ENCODE measurements at places on chromosomes 13 and 19.

DNA sequence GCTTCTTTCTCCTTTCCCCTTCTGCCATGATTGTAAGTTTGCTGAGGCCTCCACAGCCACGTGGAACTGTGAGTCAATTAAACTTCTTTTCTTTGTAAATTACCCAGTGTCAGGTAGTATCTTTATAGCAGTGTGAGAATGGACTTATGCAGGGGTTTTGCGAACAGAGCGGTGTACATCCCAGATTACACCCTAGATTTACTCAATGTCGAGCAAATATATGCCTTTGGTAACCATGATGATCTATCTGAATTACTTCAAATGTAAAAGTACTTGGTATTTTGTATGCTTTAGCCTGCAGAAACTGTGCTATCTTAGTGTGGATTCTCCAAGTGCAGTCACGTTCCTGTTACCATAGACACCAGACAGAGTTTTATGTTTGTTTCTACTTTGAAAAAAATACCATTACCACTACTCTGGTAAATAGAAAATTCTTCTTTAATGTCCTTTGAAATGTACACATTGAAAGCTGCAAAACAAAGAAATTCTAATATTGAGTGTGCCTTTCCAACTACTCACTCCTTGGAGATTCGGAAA lies 510.4 kb upstream of the ARGLU1 start:
- DNase-seq = no peak

GRCh38 chr13:28548872-28549271 lies 53.9 kb upstream of the FLT1 start:
- DNase-seq = no peak

DNA sequence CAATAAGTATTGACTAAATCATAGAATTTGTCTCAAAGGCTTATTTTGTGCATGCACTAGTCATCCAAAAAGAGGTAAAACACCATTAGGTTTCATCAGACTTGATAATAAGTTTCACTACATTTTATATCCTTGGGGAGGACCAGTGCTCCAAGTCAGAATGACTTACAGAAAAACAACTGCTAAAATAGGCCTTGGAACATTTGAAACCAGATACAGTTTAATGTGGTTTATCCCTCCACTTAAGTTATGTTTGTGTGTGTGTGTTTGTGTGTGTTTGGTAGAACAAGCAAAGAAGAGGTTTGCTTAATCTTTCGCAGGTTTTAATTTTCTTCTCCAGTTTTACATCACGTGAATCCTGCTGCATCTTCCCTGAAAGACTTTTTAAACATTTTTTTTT lies 570.9 kb downstream of the PCDH9 start:
- no peak for DNase-seq

GRCh38 chr19:57708641-57709361 lies at the start of gene ZNF154:
Gene ZNF154 (minus strand): TSS chr19:57709204. CDS start chr19:57708971, 233 bp downstream.
- peak; percentile 21 for DNase-seq

DNA sequence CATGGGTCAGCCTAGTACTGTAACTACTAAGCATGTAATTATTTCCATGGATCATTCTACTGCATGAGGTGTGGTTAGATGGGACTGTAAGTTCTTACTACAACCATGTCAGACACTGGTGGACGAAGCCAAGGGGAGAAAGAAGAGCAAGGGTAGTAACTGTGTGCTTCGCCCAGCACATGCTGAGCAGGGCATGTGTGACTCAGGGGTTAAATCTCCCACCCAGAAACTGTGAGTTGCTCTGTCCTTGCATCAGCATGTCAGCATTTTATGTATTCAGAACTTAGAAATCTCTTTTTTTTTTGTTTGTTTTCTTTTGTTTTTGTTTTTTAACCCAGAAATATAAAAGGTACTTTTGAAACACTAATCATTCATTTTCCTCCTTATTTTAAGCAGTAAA lies 436.6 kb upstream of the KLF12 start:
- no peak for DNase-seq

DNA sequence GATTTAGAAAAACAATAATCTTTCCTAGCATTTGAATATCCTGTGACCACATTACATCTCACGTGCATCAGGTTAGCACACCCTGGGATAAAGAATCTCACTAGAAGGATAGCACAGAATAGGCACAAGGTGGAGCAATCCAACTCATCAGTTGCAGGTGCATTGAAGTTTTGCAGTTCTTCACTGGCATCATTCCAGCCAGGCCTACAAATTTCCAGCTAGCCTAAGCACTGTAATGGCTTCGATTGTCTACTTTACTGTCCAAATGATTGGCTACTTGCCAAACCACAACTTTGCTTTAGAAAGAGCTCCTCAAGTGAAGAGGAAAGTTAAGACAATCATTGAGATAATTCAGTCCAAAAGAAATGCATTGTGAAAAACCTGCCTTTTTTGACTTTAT lies 89.5 kb downstream of the SPRY2 start:
- no peak for DNase-seq

- no peak for DNase-seq
Measured at GRCh38 chr19:35722897-35723296, 5.1 kb downstream of the KMT2B start.

- DNase-seq = no peak
Measured at GRCh38 chr19:50551034-50551714, 17.1 kb downstream of the LRRC4B start.

- no peak for DNase-seq
Measured at GRCh38 chr13:98279473-98280175, 102.6 kb upstream of the RNF113B start.

DNA sequence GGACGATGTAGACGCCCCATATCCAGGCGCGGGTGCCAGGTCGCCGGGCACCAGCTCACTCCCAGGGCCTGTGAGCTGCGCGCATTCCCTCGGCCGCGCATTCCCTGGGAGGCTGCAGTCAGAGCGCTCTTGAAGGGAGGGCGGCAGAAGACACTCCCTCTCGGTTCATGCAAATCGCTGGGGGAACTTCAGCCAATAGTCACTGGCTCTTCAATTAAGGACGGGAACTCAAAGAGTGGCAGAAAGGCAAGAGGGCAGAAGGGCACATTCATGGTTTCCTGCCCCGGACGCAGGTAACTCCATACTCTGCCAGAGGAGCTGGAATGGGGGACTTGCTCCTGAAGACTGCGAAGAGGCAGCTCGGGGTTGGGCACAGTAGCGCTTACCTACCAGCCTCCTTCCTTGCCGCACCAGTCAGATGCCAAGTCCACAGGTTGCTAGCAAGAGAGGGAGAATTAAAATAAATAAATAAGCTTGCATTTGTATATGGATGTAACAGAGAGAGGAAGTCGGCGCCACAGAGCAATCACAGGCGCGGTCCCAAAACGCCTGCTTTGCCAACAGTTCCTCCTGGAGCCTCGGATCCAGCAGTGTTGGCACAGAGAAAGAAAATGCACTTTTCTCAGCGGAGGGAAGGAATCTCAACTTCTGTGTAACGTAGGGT lies 459 bp downstream of the PCDH20 start:
- DNase-seq = no peak

DNA sequence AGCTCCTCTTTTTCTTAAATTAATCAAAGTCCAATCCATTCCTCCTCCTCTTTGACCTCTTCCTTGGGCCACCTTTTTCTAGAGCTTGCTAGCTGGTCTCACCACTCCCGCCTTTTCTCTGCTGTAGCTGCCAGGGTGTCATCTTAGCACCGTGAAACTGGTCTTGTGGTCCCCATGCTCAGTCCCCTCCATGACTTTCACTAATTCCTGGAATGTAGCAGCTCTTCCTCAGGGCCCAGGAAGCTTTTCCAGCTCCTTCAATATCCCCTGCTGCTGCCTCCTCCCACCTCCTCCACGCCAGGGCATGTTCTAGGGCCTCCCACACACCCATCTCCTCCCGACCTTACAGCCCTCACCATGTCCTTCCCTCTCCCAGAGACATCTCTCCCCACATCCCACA lies 222.2 kb downstream of the MYO16 start:
- DNase-seq = no peak

- DNase-seq = no peak
Measured at GRCh38 chr19:10086591-10087192, 575 bp downstream of the SHFL start.

GRCh38 chr19:18796239-18796638 lies 5.1 kb upstream of the COMP start:
- DNase-seq = no peak

DNA sequence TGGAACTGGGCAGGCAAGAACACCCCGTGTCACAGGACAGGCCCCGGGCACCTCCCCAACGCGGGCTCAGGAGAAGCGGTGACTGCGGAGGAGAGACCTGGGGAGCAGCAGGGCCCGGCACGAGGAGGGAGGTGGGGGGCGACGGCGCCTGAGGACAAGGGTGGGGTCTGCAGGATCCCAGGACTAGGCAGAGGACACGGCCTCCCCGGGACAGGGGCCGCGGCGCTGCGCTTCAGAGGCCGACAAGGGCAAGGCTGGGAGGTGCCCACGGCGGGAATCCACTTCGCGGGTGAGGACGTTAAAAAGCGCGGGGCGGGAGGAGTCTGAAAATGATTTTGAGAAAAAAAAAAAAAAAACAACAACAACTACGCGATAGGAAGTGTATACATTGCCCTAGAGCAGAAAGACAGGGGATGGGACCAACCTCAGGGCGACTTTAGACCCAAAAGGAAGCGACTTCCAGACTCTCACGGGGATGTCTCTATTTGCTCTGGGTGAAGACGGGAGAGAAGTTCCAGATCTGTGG lies 44.9 kb downstream of the ZNF611 start:
- peak; percentile 34 for DNase-seq
